Right ventricle myocardium inferior (tissue), 1 donor: ENCODE measurements at places on chromosomes 12 and 14.

DNA sequence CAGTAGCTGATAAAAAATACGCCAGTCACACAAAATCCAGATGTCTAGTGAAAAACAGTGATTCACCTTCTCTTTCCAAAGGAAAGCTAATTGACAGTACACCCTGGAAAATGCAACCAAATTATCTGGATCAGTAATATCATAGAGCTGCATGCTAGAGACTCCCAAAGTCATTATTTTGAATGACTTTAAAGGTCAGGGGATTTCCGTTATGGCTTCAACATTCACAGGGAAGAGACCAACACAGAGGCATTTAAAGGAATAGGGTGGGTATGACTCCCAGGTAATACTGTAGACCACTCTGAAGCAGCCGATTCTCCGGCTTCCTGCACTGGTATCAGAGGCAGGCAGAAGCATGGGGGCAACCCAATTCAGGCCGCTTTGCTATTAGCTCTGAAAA is 190.4 kb downstream of the STXBP6 start:
- no peak for DNase-seq

GRCh38 chr14:55819610-55820304 is 239.8 kb downstream of the KTN1 start:
- no peak for DNase-seq

- DNase-seq: no peak
Observed at GRCh38 chr14:22566845-22567244, 22.2 kb downstream of the DAD1 start.

DNA sequence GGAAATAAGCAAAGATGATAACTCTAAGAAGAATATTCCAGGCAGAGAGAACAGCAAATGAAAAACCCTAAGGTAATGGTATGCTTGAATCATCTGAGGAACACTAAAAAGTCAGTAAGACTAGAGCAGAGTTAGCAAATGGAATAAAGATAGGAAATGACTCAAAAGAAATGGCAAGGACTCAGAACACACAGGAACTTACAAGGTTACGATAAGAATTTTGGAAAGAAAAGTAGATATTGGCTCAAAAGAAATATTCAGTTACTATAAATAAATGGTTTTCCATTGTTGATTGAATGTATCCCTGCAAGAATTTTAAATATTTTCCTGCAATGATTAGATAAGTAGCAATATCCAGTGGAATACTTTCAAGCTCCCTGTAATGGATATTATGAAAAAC is 705.8 kb downstream of the C12orf50 start:
- DNase-seq: no peak

- no peak for DNase-seq
Observed at GRCh38 chr12:89844539-89844938, 135.9 kb upstream of the ATP2B1 start.

DNA sequence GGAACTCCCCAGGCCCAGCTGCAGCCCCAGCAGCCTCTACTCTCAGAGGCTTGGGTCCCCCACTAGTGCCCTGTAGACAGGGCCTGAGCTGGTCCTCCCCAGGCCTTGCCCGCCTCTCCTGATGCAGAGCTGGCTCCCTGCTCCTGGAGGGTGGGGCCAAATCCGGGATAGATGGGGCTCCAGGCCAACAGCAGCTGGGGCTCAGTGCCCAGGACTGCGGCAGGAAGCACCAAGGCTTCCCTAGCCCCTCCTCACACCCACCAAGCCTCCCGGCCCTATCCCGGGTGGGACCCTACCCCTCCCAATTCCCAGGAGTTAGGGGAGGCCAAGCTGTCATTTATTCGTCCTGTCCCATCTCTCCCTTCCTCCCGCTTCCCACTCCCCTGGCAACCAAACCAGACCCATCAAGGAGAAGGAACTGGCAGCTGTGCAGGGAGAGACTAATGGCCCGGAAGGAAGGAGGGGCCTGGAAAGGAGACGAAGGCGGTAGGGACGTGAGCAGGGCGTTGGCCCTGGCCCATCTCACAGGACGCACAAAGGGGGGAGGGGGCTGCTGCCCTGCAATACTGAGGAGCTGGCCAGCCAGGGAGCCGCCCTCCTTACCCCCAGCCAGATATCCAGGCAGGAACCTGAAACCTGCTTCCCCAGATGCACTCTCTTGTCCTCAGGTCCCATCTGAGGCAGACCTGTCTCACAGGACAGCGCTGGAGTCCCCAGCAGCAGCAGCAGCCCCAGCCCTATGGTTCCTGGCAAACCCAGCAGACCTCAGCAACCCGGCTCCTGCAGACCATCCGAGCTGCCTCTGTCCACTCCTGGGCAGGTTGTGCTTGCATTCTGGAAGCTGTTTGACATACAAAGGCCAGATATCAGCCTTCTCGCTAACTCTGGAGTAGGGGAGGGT is 1.6 kb upstream of the PRPH start:
- no peak for DNase-seq

DNA sequence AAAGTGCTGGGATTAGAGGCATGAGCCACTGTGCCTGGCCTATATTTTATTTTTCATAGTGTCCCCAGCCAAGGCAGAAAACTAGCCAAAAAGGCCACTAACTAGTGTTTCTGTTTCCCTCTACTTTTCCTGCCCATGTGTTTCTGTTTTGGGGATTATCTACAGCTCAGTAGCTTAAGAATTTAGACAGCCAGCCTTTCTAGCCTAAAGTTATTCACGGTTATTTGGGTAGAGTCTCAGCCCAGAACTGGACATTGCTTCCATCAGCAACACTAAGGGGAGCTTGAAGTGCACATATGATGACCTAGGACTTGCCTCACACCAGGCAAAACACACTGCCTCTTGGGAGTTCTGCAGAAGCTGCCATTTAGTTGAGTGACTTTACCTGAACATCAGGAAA is 17.9 kb downstream of the PROX2 start:
- no peak for DNase-seq

- DNase-seq: no peak
Observed at GRCh38 chr12:7884689-7885088, 12.0 kb upstream of the SLC2A14 start.

- DNase-seq: no peak
Observed at GRCh38 chr12:52081263-52081733, 1.8 kb downstream of the SMIM41 start.

DNA sequence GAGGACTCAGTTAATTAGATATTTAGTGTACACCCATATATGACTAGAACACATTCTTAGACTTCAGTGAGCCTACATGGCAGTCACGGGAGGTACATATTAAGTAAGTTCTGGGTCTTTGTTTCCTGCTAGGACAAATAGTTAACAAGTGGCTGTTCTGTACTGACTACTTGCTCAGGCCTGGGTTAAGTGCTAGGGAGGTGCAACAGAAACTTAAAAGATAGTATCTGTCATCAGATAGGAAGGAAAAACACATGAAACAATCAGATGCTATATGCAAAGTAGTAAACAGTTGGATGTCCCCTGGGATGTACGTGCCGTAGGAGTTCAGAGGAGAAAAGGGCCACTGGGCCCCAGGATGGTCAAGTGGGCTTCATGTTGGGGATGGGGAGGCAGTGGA is 59.5 kb downstream of the SLC4A8 start:
- no peak for DNase-seq

DNA sequence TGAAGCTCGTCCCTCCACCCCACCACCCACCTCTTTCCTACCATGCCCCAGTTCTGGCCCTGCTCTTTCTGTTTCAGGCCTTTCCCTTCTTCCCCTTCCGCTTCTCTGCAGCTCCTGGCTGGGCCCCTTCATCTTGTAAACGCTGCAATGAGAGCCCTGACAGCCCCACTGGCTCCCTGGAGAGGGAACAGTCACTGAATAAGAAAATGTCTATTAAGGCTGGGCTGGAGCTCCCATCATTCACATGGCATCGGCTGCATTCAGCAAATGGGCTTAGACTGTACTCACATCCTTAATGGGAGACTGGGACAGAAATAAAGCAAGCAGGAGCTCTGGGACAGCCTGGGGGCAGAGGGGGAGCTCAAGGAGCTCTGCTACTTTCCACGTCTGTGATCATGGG is 45.2 kb upstream of the TUNAR start:
- no peak for DNase-seq

DNA sequence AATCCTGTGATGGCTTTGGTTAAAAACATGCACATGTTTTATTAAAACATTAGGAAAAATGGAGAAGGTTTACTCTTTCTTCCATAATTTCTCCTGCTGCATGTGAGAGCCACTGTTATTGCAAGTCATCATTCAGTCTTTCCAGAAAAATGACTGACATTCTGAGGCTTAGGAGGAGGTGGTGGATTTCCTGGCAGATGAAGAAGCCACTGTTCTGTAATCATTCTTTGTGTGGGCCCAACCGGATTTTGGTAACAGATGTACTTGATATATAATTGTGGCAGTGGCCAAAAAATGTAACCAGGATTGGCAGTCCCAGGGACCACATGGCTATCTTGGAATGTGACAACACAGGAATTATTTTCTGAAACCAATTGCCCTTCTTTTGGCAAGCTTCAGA is 120.2 kb downstream of the DAAM1 start:
- no peak for DNase-seq

DNA sequence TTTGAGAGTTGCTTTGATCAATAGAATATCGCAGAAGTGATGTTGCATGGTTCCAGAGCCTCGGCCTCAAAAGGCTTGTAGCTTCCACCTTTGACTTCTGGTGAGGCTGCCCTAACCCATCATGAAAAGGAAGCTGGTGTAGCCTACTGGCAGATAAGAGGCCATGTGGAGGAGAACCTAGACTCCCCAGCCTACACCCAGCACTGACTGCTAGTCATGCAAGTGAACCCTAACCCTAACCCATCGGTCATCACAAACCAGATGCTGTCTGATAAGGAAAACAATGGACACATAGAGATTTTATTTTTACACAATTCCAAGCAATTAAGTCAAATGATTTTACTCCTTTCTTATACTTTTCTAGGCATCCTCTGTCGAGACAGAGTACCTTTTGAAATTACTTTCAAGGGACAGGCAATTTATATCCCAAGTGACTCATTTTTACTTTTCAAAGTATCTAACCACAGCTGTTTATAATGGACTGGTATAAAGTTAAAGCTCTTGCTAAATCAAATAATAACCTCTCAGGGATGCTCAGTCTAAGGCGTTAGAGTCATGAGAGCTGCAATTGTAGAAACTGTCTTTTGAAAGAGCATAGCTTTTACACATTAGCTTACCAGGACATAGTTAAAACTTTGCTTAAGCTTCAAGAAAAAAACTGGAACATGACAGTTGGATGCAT is 17.6 kb downstream of the PTPRB start:
- DNase-seq: no peak

DNA sequence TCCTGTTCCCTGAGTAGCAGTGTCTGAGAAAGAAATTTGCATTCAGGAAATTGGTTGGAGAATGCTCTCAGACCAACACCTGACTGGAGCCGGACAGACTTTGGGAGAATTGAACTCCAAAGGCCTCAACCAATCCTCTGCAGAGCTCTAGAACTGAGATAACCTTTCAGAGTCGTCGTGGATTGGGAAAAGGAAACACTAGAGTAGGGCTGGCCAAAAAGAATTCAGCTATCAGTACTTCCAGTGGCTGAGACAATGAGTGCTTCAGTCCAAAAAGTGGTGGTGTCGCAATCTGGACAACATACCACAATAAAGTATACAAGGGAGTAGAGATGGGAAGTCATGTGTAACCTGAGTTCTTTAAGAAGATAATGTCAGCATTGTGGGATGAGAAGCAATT is 377.1 kb downstream of the SLC16A7 start:
- no peak for DNase-seq

DNA sequence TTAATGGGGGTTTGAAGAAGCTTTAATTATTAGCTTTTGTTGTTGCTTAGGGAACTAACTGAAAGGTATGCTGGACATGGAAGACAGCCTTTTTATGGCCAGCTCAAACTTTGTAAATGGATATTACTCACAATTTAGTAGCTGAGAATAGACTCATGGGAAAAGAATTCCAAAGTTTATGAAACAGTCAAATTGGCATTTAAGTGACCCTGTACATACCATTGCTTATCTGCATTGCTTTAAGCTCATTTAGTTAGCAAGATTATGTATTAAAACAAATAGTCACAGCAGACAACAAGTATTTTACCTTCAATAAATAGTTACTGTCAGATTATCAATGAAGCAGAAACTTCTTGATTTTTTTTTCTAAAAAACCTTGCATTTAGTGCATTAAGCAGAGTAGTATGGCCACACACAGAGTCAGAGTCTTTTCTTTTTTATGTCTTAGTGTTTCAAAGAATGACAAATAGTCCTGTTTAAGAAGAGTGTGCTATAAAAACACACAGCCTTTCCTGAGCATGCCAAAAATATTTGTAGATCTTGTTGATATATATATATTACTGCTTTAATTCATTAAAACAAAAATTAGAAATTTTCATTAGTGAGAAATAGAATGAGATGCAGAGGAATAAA is 102.2 kb downstream of the TTC6 start:
- DNase-seq: no peak

DNA sequence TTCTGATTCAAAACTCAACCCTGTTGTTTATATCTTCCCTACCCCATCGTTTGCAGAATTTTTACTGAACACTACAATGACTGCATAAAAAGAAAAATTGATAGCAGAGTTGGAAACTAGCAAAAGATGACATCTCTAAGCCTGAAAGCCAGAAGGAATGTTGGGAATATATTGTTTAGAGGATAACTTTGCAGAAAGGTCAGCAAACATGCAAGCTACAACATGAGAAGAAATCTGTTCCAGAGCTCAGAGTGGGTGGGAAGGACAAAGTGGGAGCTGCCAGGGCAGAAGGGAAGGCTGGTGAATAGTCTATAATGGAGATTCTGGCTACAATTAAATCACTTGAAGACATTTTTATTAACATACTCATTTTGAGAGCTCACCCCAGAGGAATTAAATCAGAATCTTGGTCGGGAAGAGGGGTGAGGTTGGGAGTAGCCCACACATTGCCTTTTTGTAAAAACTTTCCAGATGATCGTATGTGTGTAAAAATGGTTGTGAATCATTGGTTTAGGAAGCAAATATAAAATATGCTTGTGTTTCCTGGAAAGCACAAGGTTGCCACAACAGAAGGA is 574.8 kb downstream of the FLRT2 start:
- no peak for DNase-seq

DNA sequence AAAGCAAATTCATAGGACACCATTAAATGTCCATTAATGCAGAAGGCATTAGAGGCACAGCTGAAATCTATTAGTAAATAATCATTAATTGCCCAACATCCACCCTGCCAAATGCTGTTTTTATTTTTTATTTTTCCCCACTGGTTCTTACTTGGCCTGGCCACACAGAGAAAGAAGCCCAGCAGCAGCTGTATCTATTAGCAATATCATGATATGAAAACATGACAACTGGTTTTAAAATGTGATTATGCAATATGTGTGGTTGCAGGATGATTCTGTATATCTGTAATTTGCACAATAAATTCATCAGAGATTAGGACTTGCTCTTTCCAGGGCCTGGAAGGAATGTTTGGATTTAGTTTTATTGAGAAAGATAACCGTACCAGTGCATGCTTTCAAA is 44.9 kb downstream of the SIX6 start:
- no peak for DNase-seq

- no peak for DNase-seq
Observed at GRCh38 chr12:57240926-57241401, 10.0 kb downstream of the STAC3 start.

- DNase-seq: no peak
Observed at GRCh38 chr14:93857500-93858283, 69.4 kb upstream of the PRIMA1 start.

DNA sequence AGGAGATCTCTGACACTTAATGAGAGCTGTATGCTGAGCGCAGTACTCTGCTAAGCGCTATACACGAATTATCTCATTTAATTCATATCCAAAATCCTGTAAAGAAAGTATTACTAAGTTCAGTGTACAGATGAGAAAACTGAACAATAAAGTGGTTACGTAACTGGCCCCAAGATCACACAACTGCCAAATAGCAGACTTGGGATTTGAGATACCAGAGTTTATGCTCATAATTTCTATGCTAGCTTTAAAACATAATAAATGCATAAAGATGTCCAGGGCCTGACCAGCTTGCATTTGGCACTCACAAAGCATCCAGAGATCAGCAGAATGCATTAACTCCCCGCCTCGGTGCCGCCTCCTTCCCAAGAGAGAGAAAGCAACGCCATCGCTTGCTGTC is 83.2 kb upstream of the PWP1 start:
- DNase-seq: no peak
